CD8-positive, alpha-beta memory T cell (primary cell): ENCODE measurements at places on chromosomes 5 and 9.

GRCh38 chr5:36691696-36692371 is 85.4 kb downstream of the SLC1A3 start:
- no peak for DNase-seq

DNA sequence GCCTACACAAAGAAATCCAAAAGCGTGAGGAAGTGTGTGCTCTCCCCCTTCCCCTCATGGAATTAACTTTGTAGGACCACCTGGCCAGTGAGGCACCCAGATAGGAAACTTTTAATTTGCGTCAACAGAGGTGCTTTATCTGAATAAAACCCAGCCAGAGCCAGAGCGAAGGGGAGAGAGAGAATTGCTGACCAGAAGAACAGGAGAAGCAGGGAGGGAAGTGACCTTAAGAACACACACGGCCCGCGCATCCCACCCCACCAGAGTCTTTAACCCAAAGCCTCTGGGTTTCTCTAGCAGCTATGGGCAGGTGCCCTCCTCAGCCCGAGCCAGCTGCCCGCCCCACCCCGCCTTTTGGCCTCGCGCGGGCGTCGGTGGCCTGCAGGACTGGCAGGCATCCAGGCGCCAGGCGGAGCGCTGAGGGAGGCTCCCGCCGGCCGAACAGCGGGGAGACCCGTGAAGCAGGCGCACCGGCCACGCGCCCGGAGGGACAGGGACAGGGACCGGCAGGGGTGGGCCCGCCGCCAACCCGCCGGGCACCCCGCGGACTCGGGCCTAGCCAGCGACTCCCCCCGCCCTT is 580 bp downstream of the ERAP1 start:
- DNase-seq = no peak

- DNase-seq = peak; percentile 80
Observed at GRCh38 chr5:67215519-67216471, 19.2 kb upstream of the CD180 start.

DNA sequence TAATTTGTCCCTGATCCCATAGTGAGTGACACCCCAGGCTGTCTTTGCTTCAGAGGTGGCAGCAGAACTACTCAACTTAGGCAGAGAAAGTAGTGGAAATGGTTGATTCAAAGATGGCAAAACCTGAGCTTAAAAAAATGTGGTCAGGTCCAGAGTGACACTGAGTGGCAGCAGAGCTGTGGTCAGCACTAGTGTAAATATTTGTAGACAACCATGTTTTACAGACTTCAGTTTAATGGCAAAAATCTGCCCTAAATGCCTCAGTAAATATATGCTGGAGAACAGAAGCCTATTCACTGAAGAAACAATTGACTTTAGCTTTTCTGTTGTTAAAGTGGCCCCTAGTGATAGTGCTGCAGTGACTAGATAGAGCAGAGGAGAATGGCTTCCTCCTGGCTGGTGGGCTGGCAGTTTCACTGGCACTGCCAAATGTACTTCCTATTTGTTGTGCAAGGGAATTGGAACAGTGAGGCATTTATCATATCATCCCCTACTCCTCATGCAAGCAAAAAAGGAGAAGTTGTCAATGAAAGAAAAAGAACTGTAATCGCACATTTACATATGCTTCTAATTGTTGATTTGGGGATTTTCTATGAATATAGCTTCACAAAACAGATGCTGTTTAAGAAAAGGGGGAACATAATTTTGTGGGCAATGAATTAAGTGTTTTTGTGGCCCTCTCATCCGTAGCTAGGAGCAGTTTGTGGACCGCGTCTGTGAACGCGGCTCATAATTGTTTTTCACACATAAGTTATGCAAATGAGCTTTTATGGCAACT is 12.0 kb downstream of the PBX3 start:
- DNase-seq = no peak

- DNase-seq = no peak
Observed at GRCh38 chr9:4849369-4849768, 56.6 kb downstream of the RCL1 start.

DNA sequence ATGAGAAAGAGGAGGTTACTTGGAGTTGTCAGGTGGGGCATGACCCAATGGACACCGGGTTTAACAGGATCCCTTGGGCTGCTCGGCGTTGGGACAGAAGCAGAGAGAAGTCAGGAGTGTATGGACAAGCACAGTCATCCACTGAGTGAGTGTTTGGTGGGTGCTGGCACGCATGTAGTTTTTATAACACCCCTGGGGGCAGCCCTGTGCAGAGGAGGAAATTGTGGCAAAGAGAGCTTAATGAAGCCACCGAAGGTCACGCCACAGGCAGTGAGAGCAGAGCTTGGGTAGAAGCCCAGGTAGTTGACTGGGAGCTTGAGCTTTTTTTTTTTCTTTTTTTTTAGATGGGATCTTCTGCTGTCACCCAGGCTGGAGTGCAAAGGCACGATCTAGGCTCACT is 43.2 kb upstream of the IER5L start:
- DNase-seq = peak; percentile 78

DNA sequence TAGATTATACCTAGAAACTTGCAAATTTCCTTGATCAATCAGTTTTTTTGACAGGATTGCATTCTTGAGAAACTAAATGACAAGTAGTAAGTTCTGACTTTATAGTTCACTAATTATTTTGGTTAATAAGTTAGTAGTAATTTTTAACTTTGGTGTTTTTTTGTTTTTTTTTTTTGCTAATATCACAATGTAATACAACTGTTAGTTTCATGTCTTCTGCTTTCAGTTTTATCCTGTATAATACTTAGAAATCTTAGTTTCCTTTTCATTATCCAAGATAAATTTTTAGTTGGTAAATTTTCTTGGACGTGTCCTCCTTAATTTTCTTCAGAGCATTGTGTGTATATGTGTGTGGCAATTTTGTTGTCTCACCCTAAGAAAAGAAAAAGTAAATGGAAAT is 57.8 kb downstream of the CWC27 start:
- DNase-seq = no peak

DNA sequence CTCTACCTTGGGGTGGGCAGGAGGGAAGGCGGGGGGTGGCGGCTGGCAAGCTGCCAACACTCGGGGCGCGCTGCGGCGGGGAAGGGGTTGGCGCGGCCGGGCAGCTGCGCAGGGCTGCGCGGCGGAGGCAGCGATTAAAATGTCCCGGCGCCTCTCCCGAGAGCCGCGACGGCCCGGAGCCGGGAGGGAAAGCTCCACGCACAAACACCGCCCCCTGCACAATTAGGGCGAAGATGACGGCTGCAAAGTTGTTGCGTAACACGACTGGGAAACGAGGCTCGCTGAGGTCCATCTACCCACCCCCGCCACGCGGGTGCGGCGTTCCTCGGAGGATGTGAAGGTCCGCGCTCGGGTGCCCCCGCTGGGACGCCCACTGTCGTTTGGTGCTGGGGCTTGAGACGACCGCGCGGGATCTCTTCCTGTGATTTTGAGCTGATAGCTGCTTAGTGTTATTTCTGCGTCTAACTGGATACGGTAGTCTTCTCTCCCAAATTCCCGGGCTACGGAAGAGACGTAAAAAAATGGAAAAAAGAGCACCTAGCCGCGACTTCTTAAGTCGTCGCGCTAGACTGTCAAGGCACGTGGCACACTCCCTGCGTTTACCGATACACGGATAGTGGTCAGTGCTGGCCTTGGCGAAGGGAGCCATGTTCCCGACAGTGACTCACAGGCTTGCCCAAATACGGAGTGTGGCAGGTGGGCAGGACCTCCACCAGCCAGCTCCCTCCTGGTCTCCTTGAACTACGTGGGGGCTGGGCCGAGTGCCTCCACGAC is 958 bp upstream of the NFIL3 start:
- DNase-seq = peak; percentile 55
